Activated CD4-positive, alpha-beta T cell treated with anti-CD3 and anti-CD28 coated beads, Interleukin-2, Interleukin-6, amounts not matched to agents 100 ng/mL and 50 ng/mL, durations not matched to agents 16 hours and 8 hours (primary cell): ENCODE measurements at places on chromosomes 2 and 18.

- no peak for DNase-seq
These were observed 7.0 kb downstream of the CNDP2 start for GRCh38 chr18:74503137-74503536.

GRCh38 chr2:120540719-120541552 is 194.7 kb upstream of the GLI2 start:
- DNase-seq = no peak

DNA sequence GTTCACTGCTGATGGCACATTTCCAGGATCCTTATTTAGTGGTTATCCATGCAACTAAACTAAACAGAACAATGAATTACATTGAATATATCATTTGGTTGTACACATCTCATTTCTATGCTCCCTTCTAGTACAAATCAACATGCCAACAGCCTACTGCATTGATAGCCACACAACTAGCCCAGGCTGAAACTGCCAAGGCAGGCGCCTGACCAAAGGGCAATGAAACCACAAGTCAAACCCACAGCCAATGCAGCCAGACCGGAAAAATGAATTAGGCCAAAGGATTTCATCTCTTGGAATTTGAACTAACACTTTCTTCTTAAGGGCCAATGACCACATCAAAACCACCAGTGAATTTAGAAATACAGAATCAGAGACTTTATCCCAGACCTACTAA is 196.4 kb downstream of the NOL4 start:
- no peak for DNase-seq

DNA sequence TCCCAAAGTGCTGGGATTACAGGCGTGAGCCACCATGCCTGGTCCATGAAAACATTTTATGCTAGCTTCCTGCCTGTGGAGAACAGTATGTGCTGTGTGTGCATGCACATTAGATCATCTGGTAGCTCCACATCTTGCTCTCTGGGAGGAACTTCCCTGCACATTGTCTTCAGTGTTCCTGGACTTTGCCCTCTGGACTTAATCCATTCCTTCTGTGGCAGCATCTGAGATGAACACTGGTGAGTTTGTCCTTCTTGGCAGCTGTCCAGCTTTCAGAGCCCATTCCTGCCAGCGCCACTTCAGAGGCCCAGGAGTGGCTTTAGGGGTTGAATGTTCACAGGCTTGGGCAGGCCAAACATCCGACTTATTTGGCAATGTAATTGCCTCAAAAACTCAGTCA is 65.2 kb downstream of the POU3F3 start:
- no peak for DNase-seq

GRCh38 chr18:2926528-2926927 is 79.7 kb downstream of the EMILIN2 start:
- DNase-seq = no peak

- no peak for DNase-seq
These were observed at the start of gene CELF4 for GRCh38 chr18:37565101-37565976. TSS of gene CELF4 (minus strand) at chr18:37565798.

- DNase-seq = no peak
These were observed 36.0 kb downstream of the ARHGEF4 start for GRCh38 chr2:130872741-130873125.

- no peak for DNase-seq
These were observed 13.0 kb upstream of the TET3 start for GRCh38 chr2:73971722-73972121.

GRCh38 chr2:121092095-121092494 is 192.9 kb downstream of the TFCP2L1 start:
- no peak for DNase-seq

DNA sequence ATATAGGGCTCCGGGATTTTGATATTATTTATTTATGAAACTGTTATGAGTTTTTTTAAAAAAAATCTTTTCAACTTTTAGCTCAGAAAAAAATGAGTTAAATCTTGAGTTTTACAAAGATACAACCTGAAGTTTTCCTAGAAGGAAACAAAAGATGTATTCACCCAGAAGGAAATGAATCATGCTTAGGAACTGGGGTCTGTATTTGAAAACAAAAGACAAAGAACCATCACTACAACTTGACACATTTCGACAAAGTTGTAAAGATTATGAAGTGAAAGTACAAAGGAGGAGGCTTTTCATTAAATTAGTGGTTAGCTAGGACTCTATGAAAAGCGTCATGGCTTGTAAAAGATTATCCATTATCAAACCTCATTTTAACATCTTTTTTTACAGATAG is 143.3 kb downstream of the PDE1A start:
- DNase-seq = no peak

- no peak for DNase-seq
These were observed 34.2 kb upstream of the BAZ2B start for GRCh38 chr2:159650574-159650973.

DNA sequence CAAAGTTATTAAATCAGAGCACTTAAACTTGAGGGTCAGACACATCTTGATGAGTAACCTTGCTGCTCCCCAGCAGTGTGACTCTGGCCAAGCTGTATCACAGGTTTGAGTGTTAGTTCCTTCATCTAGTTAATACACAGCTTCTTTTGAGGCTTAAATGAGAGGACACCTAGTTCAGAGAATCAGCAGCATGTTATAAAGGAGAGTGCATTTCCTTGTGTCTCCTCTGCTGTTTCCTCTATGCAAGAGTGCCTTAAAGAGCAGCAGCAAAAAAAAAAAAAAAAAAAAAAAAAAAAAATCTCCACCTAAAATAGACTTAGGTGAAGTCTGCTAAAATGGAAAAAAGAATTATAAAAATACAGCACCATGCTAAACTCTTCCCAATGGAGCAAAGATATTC is 261.9 kb downstream of the TCF4 start:
- no peak for DNase-seq

- no peak for DNase-seq
These were observed 357.9 kb downstream of the THSD7B start for GRCh38 chr2:137123226-137123625.

- DNase-seq = no peak
These were observed 120.4 kb downstream of the PKP4 start for GRCh38 chr2:158577141-158577540.

DNA sequence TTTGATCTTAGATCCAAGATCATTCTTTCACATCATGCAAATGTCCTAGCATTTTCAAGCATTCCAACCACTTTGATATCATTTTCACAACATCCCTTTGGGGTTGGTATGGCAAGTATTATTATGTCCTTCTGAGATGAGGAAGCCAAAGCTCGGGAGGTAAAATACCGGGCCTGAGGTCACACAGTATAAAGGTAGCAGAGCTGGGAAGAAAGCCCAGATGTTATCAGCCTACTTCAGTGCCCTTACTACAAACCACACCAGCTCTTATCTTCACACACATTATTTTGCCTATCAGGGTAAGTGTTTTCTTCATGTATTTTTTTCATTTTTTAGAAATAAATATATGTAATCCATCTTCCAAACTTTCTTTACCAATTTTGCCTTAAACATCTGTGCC is 4.2 kb upstream of the B4GALT6 start:
- DNase-seq = no peak

DNA sequence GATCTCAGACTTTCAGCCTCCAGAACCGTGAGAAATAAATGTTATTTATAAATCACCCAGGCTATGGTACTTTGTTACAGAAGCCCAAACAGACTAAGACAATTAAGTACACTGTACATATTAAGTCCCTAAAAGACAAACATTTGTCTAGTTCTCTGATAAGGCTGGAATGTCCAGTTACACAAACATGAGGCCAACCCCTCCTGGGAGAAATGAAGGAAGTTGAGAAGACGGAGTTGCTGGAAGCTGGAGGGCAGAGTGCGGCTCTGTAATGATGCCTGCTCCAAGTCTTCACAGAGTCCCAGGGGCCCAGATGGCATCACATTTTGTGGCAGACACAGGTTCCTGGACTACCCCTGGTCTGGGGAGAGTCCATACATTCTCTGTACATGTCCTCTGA is 79.2 kb upstream of the ST8SIA3 start:
- no peak for DNase-seq

DNA sequence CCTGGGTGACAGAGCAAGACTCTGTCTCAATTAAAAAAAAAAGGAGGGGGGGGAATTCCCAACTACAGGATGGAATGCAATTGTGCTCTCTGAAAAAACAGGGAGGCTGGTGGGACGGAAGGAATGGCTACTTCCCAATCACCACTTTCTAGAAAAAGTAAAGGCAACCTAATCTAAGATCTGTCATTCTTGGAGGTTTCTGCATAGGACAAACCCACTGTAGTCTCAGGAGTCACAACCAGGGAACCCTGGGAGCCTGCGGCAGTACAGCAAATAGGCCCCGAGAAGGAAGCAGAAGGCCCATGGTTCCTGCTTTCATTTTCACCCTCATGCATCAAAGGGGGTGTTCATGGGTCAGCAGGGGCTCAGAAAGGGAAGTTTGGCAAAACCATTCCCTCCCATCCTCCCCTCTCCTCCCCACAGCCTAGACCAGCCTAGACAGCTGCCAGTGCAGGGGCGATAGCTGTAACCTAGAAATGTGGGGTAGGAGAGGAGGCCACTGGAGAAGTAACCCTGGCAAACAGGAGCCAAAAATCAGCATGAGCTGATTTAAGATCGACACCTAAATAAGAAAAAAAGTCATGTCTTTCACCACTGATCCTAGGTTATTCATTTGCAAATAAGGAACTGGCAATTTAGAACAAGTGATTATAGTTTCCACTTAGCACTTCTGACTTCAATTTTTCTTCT is 48.0 kb downstream of the TRABD2A start:
- DNase-seq = peak; percentile 34

DNA sequence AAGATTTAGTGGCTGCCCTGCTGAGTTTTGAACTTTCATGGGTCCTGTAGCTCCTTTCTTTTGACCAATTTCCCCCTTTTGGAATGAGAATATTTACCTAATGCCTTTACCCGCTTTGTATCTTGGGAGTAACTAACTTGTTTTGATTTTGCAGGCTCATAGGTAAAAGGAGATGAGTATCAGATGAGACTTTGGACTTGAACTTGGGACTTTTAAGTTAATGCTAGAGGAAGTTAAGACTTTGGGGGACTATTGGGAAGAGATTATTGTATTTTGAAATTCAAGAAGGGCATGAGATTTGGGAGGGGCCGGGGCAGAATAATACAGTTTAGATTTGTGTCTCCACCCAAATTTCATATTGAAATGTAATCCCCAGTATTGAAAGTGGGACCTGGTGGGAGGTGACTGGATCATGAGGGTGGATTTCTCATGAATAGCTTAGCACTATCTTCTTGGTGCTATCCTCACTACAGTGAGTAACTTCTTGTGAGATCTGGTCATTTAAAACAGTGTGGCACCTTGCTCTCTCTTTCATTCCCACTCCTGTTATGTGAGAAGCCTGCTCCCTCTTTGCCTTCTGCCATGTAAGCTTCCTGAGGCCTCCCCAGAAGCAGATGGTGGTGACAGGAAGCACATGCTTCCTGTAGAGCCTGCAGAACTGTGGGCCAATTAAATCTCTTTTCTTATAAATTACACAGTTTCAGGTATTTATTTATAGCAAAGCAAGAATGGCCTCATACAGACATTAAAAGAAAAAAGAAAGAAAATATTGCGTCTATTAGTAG is 6.1 kb downstream of the ADI1 start:
- DNase-seq = no peak

- no peak for DNase-seq
These were observed 26.3 kb downstream of the CAPG start for GRCh38 chr2:85383850-85384249.

GRCh38 chr18:50075772-50076171 is 119.2 kb downstream of the MYO5B start:
- DNase-seq = no peak

DNA sequence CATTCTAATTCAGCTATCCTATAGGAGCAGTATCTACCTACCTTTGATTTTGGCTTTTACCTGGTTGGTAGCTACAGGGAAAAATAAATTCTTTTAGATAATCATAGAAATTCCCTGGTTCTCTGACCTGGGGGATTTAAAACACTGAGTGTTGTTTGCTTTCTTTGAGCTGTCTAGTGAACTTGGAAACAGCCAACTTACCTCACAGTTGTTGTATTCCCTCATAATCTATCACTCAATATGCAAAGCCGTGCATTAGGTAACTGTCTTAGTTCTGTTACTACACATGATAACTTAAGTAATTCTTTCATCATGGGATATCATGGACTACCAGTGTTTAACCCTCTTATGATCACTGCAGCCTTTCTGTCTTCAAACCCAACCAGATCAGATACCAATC is 127.8 kb downstream of the TTC27 start:
- DNase-seq = no peak

- no peak for DNase-seq
These were observed 149.4 kb upstream of the SMAD2 start for GRCh38 chr18:48079885-48080284.

- no peak for DNase-seq
These were observed 67.7 kb downstream of the DNMT3A start for GRCh38 chr2:25273985-25274535.

DNA sequence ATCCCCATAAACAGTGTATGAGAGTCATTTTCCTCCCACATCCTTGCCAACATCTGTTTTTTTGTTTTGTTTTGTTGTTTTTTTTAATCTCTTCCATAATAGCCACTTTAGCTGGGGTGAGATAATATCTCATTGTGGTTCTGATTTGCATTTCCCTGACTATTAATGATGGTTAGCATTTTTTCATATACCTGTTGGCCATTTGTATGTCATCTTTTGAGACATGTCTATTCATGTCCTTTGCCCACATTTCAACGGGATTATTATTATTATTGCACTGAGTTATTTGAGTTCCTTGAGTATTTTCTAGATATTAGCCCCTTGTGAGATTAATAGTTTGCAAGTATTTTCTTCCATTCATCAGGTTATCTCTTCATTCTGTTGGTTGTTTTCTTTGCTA is 223.3 kb downstream of the LPIN1 start:
- DNase-seq = no peak
